Activated gamma-delta T cell (primary cell): ENCODE measurements at places on chromosomes 16 and 17.

- DNase-seq: no peak
These were observed 38.4 kb upstream of the PABPN1L start for GRCh38 chr16:88904676-88905365.

DNA sequence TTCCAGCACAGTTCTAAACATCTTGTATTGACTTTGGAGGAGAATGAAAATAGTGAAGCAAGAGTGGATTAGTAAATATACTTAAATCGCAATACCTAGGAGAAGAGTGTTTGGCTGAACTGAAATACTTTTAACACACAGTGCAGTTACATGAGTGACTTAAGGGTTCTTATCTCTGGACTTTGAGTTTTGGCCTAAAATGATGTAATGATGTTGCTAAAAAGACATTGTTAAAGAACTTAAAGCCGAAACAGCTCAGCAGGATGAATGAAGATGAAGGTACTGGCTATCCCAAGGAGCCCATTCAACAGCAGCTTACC lies 28.1 kb downstream of the PMP22 start:
- DNase-seq: no peak

- no peak for DNase-seq
These were observed 72.6 kb downstream of the SYCE1L start for GRCh38 chr16:77271532-77272426.

DNA sequence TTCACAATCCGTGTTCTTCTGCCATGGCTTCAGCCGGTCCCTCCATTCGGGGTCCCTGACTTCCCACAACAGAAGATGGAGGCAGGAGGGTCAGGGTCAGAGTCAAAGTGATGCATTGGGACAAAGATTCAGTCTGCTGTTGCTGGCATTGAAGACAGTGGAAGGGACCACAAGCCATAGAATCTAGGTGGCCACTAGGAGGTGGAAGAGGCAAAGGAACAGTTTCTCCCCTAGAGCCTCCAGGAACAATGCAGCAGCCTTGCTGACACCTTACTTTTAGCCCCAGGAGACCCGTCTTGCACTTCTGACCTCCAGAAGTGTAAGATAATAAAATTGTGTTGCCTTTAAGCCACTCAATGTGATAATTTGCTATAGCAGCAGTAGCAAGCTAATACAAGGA lies 55.9 kb downstream of the MFSD11 start:
- no peak for DNase-seq
